ENCODE measurements at places on chromosomes 7 and 10.

- DNase-seq: no peak
Measured at GRCh38 chr7:150420242-150420641, 30.2 kb upstream of the GIMAP8 start.

DNA sequence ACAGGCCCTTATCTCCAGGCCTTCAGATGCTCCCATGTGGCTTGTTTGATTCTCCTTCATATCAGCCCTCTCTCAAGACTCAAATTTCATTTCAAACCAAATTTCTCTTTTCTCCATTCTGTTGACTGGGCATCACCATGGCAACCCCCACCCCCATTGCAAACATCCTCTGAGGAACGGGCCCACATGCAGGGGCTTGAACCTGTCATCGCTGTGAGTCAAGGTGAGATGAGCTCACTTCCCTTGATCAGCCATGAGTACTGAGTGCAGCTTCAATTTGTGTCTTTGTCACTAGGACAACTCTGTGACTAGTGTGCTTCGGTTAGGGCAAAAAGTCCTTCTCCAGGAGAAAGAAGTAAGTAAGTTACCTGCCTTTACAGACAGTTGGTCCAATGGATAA is 41.9 kb downstream of the CALML3 start:
- peak; percentile 50 for DNase-seq

GRCh38 chr10:101732096-101732495 is 37.1 kb upstream of the FBXW4 start:
- no peak for DNase-seq

GRCh38 chr10:30151581-30152389 is 92.4 kb upstream of the JCAD start:
- no peak for DNase-seq

DNA sequence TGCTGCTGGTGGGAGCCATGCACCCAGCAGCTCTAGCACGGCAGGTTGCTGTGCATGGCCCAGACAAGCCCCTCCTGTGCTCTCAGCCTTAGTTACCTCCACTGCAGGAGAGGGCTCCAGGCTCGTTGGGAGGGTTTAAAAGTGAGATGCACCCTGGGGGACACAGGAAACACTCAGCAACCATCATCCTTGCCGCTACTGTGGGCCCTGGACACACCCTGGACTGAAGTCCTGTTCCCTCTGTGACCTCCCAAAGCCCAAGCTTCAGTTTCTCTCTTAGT is 49.0 kb downstream of the FOXL3 start:
- no peak for DNase-seq

GRCh38 chr10:127296696-127297095 is 100.3 kb upstream of the INSYN2A start:
- DNase-seq: no peak

DNA sequence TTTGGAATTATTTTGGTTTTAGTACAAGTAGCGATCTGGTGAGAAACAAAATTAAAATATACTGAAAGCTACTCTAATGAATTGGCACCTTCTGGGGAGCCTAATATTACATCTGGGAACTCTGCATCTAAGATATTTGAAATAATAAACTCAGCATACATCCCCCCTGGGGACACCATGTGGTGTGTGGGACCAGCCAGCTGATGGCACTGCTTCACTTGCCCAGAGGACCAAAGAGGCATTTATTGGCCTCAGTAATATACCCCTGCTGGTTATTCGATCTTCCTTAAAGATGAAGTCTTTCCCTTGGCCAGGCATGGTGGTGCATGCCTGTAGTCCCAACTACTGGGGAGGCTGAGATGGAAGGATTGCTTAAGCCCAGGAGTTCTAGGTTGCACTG is 195.1 kb upstream of the AUTS2 start:
- peak; percentile 1 for DNase-seq

DNA sequence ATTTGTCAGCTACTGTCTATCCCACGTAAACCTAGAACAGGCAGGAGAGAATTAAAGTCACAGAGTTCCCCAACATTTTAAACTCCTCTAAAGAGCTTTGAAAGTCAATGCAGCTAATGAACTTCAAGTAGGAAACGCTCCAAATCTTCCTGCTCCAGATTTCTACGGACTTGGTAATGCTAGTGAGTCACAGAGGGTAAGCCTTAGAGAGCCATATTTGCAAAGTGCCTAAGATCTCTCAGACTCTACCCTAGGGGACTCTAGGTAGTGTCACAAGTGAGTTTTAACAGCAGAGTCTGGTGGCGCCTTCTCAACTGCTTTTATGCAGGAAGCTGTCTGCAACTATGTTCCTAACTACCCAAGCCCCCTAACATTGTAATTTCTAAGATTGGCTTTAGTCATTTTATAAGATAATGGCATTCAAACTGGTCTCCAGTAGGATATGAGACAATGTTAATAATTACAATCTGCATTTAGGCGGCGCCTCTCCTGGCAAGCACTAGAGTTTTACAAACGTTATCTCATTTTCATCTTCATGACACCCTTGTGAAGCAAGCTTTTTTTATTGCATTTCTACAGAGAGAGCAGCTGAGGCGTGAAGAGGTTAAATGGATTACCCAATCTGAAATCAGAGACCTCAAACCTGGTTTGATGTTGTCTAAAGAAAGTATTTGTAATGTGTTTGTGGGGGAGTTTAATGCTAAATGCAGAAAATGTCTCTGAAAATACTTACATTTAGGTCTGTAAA is 22.0 kb upstream of the FZD1 start:
- no peak for DNase-seq

DNA sequence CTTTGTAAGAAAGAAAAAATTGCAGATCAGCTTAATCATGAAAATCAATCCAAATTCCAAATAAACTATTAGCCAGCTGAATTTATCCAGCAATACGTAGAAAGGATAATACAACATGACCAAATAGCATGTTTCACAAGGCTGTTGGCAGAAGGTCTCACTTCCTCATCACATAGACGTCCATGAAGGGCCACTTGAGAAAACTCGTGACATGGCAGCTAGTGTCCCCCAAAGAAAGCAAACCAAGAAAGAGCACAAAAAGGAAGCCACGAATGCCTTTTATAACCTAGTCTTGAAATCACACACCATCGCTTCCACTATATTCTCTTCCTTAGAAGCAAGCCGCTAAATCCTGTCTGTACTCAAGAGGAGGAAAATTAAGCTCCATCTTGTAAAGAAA is 105.6 kb upstream of the NRBF2 start:
- DNase-seq: no peak

GRCh38 chr7:28686418-28686800 is 271.7 kb downstream of the TRIL start:
- DNase-seq: peak; percentile 50

- DNase-seq: no peak
Measured at GRCh38 chr7:12929476-12930140, 242.2 kb downstream of the ARL4A start.

- DNase-seq: no peak
Measured at GRCh38 chr10:49356944-49357343, 38.9 kb downstream of the DRGX start.

DNA sequence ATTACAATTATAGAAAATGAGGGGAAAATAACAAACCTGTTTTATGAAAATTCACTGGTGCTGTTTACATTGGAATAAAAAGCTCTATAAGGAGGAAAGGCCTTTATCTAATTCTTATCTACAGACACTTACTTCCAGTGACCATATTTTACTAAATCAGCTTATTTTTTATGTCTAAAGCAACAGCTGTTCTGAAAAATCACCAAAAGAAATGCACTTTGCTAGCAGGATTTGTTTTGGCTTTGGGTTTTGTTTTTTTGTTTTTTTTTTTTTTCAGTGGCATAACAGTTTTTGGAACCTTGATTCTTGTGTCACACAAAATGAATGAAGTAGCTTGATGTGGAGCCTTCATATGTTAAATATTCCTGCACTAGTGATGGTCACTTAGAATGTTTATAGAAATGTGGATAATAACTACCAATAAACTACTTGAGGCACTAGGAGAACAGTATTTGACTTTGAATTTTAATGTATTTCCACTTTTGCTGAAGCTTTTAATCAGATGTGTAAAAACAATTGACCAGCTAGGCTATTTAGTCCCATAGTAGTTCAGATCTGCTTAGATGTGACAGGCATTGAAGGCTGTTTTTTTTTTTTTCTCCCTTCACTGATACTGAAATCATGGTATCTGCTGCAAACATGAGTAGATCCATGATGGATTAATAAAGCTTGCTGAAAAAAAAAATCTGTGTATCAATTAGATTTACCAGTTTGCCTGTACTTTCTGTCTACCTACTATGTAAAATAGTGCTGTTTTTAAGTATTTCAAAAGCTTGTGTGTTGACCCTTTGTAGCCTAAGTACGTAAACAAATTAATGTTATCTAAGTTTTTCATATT is 2.8 kb downstream of the ARL4A start:
- no peak for DNase-seq

DNA sequence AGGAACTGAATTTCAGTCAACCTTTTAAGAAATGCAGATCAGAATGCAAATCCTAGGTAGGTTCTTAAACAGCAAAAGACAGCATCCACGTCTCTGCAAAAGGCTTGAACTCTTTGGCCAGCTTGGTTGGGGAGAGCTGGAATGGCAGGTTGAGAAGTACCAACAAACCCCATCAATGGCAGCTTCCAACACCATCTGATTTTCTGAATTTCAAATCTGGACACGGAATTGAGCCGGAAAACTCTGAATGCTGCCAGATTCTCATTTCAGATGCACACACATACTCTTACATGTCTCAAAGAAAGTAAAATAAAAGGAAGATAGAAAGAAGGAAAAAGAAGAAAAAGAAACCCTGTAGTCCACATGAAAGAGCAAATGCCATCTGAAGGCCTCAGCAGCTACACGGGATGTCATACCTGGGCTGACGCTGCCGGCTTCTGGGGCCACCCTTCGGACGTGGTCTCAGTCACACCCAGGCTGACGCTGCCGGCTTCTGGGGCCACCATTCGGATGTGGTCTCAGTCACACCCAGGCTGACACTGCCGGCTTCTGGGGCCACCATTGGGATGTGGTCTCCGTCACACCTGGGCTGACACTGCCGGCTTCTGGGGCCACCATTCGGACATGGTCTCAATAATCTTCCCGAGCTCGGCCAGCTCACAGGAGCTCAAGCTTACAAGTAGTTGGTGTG is 165.3 kb downstream of the PTPRN2 start:
- no peak for DNase-seq
